Cortex of kidney (tissue), 1 donor: ENCODE measurements at places on chromosomes 16 and 17.

DNA sequence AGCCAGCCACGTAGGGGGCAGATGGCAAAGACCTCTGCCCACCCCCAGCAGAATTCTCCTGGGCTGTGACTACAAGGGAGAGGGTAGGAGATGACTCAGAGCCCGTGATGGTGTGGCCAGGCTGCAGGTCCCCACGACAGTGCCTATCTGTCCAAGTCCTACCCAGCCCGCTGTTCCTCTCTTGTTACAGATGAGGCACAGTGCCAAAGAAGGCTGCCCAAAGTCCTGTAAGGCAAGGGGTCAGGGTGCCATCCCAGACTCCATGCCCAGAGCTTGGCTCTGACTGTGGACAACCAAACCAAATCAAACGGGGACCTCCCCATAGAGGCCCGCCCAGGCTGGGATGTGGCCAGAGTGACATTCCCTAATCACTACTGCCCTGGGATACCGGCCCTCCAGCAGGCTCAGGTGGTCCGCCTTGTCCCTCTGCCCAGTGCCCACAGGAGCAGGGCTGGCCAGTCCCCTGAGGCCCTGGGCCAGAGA lies 12.6 kb upstream of the BCAR1 start:
- no peak for DNase-seq

- DNase-seq = no peak
These were observed 8.2 kb downstream of the CAVIN1 start for GRCh38 chr17:42414704-42415409.

- no peak for DNase-seq
These were observed 12.8 kb downstream of the CRISPLD2 start for GRCh38 chr16:84832488-84833143.

DNA sequence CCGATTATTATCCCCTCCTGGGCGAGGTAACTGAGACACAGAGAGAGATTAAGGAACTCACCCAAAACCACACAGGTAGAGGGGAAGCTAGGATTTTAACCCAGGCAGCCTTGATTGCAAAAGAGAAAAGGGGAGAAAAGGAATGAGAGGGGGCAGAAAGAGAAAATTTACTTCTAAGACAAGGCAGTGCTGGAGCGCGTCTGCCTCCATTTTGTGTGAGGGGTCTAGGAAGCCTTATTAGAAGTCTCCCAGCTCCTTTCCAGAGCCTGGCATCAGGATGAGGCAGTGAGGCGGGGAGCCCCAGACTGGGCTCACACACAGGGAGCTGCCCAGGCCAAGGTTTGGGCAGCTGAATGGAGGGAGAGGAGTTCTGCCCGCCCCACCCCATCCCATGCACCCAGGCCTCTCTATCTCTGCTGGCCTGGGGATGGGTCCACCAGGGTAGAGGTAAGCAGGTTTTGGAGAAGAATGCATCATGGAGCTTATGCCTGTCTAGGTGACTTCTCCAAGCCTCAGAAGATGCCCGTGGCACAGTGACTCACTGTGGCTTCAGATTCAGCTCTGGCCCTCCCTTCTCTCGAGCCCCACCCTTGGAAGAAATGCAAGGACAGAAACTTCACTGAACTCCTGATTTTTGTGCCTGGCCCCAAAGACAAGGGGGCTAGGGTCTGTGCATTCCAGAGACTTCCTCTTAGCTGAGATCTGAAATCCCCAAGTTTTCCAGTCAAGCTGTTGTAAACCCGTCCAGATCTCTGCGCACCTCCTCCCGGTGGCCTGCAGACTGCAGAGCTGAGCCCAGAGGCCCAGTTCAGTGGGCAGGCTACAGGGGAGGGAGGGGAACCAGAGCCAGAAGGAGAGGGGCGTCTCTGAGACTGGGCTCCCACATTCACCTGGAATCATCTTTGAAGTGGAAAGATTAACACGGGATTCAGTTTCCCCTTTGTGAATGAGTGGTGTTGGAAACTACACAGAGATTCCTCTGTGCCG lies 95.1 kb upstream of the CDH5 start:
- no peak for DNase-seq

- no peak for DNase-seq
These were observed 58.3 kb downstream of the NTN1 start for GRCh38 chr17:9079461-9080103.

GRCh38 chr17:42475835-42476234 lies 17.2 kb downstream of the ATP6V0A1 start:
- no peak for DNase-seq

- no peak for DNase-seq
These were observed at the start of gene ELP5 for GRCh38 chr17:7252176-7253043. Gene ELP5, plus strand, starts transcription at chr17:7252215. Its CDS starts 336 bp downstream, at chr17:7252551.

GRCh38 chr17:44111777-44112176 lies 11.7 kb downstream of the HDAC5 start:
- DNase-seq = no peak

DNA sequence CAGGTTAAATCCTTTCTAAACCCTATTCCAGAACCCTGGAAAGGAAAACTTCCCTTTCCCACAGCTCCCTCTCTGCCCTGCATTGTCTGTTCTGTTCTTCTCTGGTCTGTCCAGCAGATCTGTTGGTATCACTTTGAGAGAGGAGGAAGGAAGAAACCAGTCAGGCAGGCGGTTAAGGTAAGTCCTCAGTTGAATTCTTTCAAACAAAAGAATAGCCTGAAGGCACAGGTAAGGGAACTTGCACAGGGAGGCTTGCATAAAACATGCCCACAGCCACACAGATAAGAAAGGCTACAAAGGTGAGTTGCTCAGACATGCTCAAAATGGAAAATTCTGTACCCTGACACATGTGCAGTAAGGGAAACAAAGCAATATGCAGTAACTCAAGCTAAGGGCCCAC lies 595.7 kb upstream of the CDH5 start:
- no peak for DNase-seq

DNA sequence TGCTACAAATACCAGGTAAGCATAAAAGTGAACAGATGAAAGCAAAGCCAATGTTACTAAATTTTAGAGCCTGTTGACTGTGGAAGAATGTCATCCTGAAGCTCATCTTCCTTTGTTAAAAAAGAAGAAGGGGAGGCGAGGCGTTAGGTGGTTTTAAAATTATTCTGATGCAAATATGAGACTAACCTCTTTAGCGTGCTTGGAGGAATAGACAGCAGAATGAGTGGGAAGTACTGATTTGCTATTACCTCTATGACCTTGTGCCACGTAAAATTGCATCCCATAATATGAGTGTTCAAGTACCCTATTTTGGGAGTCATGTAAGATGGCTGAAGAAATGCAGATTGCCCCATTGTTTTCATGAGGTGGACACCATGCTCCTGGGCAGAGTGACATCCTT lies 95.7 kb downstream of the ELAC2 start:
- DNase-seq = no peak

DNA sequence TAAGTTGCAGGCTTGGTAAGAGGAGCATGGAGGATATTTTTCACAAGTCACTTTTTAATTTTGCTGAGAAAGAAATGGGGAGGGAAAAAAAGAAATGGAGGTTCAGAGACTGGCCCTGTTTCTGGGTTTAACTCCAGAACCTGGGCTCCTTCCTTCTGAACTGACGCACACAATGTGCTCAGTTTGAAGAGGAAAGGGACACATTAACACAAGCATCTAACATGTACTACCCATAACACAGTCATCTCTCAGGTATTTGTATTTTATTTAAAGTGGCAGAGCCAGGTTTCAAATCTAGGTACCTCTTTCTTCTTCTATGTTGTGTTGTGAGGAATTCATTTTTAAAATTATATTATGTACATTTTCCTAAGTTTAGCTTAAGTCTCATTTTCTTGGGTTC lies 5.3 kb upstream of the TMEM100 start:
- no peak for DNase-seq

DNA sequence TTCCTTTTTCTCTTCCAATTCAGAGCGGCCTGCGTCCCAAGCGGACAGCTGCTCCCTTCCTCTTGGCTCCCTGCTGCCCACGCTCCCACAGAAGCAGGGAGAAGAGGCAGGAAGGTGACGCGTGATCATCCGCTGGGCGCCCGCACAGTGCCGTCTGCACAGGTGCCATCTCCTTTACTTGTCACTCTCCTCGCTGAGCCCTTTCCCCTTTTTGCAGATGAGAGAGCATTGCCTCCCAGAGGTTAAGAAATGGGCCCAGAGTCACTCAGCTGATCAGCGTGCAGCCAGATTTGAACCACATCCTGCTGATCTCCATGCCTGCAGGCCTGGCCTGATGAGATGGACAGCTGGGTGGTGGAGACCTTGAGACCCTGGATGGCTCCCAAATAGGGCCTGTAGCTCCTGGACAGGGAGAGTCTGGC lies 299.8 kb downstream of the SEC14L1 start:
- no peak for DNase-seq

DNA sequence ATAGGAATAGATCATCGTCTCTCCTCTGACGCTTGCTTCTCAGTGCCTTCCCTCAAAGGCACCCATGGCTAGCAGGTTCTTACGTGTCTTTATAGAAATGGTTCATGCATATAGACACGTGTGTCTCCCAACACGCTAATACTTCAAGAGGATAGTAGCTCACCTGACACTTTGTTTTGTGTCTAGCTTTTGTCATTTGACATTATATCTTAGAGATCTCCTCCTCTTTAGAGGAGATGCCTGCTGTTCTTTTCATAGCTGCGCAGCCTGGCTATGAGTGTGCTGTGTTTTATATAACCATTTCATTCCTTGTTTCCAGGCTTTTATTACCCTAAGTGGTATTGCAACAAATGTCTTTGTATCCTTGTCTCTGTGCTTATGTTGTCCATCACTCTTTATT lies 411.7 kb downstream of the CPPED1 start:
- no peak for DNase-seq

- no peak for DNase-seq
These were observed 1.5 kb downstream of the TRIM25 start for GRCh38 chr17:56912105-56912999.

- DNase-seq = no peak
These were observed 12.9 kb downstream of the CLEC10A start for GRCh38 chr17:7067198-7067597.

DNA sequence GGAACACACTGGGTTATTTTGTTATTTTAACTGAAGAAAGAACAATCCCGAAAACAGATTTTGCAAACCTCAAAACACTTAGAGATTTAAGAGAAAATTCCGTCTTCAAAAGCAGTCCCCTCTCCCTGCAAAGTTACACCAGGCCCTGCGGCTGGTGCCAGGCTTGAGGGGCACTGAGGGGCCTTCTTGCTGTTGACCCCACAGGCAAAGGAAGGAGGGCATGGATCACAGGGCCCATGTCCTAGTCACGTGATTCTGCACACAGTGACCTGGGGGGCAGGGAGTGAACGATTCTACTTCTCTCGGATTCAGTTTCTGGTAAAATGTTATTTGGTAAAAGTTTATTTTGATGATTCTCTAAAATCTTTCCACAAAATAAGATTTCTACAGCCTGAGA lies 55.3 kb upstream of the FASN start:
- no peak for DNase-seq

DNA sequence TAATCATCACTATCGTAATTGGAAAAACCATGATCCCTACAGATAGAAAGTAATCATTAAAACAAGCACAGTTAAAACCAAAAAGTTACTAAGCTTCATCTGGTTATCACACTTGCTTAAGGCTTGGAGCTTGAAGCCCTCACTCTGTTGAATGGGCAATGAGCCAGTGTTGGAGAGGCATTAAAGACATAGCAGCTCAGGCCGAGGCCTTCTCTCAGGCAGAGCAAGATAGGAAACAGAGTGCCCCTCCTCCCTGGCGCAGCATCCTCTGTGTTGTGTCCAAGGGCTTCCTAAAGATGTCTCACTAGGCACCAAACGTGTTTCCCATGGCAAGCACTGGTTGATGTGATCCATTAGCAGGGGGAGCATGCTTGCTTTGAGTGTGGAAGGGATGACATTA lies 34.9 kb upstream of the LGALS9 start:
- no peak for DNase-seq

DNA sequence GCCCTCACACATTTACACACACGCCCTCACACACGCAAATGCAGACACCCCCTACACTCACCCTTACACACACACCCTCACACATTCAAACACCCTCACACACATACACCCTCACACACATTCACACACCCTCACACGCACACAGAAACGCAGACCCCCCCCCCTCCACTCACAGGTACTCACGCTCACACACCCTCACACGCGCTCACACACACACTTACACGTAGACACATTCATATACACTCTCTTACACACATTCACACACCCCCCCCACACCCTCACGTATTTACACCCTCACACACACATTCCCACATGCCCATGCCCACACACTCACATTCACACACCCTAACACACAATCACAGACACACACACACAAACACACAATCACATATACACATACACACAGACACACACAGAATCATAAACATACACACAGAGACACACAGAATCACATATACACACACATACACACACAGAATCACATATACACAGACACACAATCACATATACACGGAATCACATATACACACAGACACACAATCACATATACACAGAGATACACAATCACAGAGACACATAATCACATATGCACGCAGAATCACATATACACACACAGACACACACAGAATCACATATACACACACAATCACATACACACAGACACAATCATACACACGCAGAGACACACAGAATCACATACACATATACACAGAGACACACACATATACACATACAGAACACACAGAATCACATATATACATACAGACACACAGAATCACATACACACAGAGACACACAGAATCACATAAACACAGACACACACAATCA lies 250.1 kb upstream of the RPL38 start:
- DNase-seq = no peak

GRCh38 chr16:83418565-83418964 lies 389.2 kb upstream of the HSBP1 start:
- DNase-seq = no peak

- no peak for DNase-seq
These were observed at the start of gene NTN1 for GRCh38 chr17:9021158-9021991. Gene NTN1, plus strand, starts transcription at chr17:9021510. Its CDS starts 864 bp downstream, at chr17:9022374.

- DNase-seq = no peak
These were observed 1.7 kb upstream of the SLC16A11 start for GRCh38 chr17:7045492-7046126.

- DNase-seq = no peak
These were observed 9.0 kb downstream of the CUEDC1 start for GRCh38 chr17:57945996-57946797.
